ENCODE measurements at places on chromosomes 5 and 9.
A peak's percentile ranks its signal among the peaks of the same experiment; 100 is the strongest.

GRCh38 chr9:97615439-97616072 is 17.6 kb downstream of the TSTD2 start:
- peak; percentile 59 for DNase-seq

DNA sequence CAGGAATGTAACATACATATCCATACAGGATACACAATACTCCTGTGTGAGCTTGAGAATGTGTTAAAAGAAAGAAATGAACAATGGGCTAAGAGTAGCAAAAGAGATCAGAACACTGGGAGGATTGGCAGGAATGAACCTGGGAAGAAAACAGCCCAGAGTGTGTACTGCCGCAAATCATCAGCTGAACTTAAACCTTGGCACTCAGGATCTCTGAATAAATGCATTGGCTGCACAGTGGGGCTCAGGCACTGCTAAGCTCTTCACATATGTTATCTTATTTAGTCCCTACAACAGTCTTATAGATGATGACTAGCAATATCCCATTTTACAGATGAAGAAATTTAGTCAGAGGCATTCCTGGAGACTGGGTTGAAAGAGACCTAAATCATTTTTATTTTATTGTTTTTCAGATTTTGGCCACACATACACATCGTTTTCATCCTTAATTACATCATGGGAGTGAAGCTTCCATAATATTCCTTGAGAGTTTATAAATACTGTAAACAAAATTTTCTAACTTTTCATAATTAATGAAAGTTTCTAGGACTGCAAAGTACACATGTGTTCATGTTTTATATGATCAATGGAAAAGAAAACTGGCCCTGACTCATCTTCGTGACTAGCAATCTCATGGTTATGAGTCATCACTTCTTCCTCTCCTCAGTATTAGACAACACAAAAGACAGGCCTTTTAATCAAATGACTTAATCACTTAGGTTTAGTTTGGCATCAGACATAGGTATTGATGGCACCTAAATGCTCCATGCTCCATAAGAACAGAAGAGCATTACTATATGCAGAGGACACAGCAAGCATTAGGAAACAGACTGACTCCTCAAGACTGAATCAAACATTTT is 59.2 kb downstream of the CDH18 start:
- DNase-seq = no peak

- no peak for DNase-seq
Observed at GRCh38 chr5:59538750-59539121, 354.8 kb downstream of the PDE4D start.

DNA sequence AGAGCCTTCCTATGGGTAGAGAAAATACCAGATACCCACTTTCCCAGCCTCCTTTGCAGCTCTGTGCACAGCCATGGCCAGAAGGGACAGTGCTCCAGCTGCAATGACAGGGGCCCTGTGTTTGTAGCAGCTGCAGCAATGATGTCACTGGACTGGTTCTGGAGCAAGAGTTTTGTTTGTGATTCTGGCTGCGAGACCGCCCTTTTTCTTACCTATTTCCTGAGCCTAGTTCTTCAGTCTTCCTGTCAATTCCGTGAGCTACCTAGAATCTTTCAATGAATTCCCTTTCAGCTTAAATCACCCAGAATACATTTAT is 10.0 kb upstream of the BOD1 start:
- no peak for DNase-seq

GRCh38 chr9:87063871-87064270 is 116.6 kb upstream of the GAS1 start:
- DNase-seq = no peak

DNA sequence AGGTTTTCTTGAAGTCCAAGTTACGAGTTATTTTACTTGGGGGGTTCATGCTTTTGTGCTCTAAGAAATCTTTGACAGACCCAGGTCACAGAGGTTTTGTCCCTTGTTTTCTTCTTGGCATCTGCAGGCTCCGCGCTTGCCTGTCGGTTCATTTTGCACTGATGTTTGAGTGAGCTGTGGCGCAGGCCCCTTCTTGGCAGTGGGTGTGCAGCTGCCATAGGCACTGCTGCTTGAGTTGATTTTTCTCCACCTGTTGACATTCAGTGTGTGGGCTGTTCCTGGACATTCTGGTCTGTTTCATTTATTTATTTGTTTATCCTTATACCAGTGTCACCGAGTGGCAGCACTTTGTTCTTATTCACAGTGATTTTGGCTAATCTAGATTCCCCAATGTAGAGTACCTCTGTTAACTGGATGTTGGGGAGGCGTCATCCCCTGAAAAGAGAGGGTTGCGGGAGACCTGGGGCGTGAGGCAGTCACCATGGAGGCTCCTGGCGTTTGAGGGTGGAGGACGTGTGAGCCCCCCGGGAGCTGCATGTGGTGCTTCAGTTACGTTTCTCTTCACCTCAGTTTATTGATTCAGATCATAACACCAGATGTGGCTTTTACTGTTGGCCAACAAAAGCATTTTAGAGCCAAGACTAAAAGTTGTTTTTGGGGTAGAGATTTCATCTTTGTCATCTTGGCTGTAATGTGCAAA is 121.4 kb upstream of the CACNA1B start:
- DNase-seq = no peak

DNA sequence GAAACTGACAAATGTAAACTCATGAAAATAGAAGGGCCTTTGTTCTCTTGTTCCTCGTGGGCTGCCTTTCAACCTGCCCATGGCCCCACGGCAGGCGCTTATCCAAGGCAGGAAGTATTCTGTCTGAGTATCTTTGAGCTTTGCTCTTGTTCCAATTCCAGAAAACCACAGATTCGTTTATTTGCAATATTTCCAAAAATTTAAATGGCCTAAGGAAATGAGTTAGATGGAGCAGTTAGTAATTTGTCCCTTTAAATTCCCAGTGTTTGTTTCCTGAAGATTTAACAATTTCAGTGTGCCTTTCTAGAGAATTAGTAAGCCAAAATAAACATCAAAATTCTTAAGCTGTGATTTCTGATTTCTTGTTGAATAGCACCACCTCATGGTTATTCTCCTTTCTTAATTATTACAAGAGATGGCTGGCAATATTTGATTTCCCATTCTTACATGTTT is 299.4 kb upstream of the RASA1 start:
- no peak for DNase-seq

DNA sequence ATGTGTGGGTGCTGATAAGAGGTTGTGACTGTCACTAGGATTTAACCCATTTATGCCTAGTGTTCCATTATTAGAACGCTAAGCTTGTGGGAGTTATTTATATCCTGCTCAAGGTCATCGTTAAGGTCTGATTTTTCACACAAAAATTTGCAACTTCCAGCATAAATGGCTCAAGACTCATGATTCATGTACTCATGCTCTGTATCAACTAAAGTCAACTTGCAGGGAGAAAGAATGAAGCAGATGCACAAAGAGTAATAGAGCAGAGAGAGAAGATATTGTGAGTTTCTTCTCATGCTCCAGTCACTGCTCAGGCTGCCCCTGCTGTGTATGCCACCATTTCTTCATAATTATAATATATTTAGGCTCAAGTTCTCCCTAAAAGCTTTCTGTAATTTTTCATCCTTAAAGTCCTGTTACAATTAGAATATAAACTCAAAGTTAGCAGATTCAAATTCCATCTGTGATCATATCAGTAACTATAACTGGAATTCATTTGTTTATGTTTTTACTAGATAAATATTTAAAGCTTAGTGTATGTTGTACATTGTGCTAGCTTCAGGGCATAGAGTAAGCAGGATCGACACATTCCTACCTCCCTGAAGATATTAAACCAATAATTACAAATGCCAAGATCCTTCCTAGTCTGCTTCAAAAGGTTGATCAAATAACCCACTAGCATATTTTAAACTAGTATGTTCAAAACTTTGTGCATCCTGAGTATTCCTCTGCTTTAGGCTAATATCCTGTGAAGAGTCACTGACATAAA is 136.7 kb downstream of the NUDT12 start:
- no peak for DNase-seq

DNA sequence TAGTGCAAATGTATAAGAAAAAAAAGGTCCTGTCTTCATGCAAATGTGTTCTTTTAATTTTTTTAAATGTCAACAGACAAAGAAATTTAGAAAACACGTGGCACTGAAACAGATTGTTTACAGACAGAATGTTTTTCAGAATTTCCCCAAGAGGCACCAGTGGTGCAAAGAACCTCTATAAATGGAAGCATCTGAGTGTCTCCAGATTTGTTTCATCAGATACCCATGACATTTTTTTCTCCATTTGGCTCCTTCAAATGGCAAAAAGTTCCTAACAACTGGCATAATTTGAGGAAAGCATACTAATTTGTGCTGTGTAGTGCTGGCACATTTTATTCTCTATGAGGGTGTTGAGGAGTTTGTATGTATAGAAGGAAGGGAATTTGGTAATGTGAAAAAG is 15.0 kb downstream of the CCDC192 start:
- no peak for DNase-seq

DNA sequence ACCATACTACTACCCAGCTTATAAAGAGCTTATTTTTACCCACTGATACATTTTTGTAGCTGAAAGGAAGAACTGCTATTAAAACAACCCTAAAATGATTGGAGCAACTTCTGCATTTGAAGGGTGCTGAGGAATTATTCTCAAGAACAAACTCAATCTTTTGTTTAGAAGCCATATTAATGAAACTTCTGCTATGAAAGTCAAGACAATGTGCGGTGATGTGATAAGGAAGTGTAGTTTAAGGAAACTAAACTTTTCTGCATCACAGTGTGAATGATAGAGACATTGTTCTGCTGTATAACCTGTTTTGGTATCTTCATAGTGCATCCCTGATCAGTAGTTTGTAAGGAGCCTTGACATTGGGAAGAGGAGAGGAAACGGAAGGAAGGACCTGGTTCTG is 408.5 kb downstream of the TMEM38B start:
- DNase-seq = no peak

DNA sequence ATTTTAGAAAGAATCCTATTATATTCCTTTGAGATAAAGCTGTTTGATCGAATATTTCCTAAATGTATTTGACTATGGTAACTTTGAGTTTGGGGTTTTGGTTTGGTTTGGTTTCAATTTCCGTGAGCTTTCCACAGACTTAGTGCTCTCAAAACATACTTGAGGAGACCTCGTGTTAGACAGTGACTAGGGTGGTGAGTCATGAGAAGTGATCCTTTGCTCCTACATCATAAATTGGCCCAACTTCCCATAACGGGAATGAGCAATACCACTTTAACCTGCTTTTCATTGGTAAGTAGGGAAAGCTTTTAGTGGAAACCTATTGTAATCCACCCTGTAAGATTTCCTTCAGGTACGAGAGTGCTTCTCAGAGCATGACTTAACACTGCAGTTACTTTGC is 3.8 kb upstream of the RASEF start:
- DNase-seq = no peak

DNA sequence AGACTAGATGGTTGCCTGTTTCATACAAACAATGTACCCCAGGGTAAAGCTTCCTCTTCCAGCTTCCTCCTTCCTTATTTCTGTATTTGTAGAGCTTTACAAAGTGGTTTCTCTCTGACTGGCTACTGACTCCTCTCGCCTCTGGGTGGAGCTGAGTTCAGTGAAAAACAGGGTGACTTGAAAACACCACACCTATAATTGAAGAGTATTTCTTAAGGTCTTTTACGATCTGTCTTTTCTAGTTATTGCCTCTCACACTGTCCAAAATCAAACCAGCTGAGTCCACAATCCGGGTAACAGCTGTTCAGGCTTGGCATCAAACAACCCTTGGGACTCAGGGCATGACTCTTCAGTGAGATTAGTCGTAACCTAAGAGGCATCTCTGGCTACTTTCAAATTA is 200.4 kb downstream of the ARRDC3 start:
- no peak for DNase-seq

GRCh38 chr9:71901695-71902597 is 9.0 kb downstream of the ABHD17B start:
- no peak for DNase-seq

DNA sequence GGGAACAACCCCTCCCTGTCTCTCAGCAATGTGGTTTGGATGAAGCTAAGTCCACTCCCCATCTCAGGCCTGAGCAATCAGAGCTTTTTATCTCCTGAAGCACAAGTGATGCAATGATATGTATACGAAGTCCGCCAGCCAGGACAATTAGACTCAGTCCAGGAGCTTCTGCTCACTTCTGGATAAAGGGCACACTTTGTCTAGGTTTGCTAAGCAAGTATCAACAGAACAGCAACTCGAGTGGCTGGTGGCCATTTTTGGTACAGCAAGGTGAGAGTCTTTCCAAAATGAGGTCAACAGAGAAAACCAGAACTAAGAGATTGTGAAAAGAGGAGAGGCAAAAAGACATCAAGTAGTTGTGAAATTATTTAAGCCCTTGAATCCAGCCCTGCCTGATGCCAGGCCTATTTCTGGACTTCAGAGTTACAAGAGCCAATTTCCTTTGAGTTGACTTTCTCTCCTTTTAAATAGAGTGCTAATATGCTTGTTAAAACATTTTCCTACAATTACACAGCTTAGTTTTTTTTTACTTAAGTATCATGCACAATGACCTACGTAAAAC is 8.2 kb downstream of the NDUFA8 start:
- DNase-seq = no peak

GRCh38 chr9:89732939-89733324 is 128.1 kb downstream of the GADD45G start:
- no peak for DNase-seq

GRCh38 chr5:131814990-131815389 is 18.2 kb upstream of the FNIP1 start:
- DNase-seq = no peak

DNA sequence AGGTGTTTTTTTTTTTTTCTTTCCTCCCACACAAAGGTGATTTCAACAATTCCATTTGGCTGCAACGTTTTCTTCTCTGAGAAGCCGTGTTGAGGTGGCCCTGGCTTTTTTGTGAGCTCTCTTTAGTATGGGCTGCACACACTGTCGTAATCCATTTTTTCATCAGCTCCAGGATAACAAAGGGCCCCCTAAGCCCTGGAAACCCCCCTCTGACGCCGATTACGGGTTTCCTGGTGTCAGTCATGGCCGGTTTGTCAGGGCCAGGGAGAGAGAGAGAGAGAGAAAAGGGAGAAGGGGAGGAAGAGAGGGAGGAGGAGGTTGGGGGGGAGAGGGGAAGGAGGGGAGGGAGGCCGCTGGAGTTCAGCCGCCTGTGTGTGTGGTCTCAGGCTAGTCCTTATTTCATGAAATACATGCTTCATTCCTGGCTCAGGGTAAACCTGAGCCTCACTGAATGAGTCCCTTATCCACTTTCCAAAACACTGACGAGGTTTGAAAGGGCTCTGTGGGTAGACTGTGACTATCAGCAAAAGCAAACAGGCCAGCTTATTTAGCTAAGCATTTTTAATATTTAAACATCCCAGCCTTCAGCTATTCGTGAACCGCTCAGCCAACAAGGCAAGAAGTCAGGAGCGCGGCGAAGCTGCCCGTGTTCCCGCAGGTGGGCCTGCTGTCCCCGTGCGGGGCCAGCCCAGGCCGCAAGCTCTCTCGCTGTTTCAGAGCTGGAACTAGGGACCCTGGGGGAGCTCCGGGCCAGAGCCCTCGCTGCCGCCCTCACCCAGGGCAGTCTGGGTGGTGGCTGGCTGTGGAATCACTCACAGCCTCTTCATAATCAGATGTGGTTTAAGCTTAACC is 172.8 kb downstream of the ERCC6L2 start:
- DNase-seq = peak; percentile 26

DNA sequence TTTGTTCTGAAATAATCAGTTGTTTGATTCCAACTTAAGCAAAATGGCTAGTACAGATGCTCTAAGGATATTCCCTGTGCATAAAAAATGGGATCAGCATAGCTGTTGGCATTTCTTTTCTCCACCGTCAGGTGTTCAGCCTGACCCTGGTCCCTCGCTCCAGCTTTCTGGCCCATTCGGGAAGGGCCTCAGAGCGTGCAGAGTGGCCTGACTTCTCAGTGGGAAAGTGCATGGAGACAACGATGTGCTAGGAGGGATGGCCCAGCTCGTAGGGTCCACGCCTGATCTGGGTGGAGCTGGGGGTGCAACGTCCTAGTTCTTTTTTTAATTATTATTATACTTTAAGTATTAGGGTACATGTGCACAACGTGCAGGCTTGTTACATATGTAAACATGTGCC is 319.1 kb upstream of the IRX4 start:
- no peak for DNase-seq
